ENCODE measurements at places on chromosomes 6 and 20. TPM values are rescaled to one million over a fixed set of nuclear protein-coding genes. Genes with fewer than 3 reads are reported as not detected.

DNA sequence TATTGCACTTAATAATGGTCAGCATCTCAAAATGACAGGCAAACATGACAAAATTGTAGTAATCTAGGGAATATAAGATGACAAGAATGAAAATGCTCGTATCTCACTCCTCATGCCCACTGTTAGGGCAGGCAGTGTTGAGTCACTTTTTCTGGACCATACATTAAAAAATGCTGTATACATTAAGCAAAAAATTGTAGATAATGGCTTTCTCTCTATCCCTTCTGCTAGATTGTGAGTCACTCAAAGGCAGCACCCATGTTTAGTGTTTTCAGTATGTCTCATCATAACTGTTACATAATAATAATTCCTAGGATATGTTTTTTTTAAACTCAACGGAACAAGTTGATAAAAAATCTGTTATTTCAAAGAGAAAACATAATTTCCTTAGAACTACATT is 199.3 kb downstream of the TENT5A start:
- DNase-seq, result no peak

DNA sequence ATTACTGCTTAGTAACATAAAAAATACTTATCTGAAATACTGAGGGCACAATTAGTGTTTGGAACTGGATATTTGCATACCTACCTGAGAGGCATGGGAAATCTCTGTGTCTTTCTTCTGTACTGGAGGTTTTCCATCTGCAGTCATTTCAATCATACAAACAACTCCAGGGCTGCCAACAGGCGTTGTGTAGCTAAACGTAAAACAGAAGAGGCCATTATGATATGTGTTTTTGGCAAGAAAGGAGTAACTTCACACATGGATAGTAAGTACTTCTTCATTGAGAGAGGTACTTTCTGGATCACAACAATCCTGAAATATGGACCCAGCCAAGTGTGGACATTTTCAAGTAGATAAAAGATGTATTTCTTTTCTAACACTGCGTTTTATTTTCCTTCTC is 363.4 kb downstream of the PHF3 start:
- DNase-seq, result peak; percentile 7

- DNase-seq, result no peak
Measured at GRCh38 chr20:60808701-60809100, 443.4 kb upstream of the CDH4 start.

- peak; percentile 86 for DNase-seq
Measured at GRCh38 chr6:79808921-79809320, 138.4 kb downstream of the ELOVL4 start.

- peak; percentile 86 for DNase-seq
Measured at GRCh38 chr6:116010790-116011401, 49.8 kb downstream of the FRK start.

DNA sequence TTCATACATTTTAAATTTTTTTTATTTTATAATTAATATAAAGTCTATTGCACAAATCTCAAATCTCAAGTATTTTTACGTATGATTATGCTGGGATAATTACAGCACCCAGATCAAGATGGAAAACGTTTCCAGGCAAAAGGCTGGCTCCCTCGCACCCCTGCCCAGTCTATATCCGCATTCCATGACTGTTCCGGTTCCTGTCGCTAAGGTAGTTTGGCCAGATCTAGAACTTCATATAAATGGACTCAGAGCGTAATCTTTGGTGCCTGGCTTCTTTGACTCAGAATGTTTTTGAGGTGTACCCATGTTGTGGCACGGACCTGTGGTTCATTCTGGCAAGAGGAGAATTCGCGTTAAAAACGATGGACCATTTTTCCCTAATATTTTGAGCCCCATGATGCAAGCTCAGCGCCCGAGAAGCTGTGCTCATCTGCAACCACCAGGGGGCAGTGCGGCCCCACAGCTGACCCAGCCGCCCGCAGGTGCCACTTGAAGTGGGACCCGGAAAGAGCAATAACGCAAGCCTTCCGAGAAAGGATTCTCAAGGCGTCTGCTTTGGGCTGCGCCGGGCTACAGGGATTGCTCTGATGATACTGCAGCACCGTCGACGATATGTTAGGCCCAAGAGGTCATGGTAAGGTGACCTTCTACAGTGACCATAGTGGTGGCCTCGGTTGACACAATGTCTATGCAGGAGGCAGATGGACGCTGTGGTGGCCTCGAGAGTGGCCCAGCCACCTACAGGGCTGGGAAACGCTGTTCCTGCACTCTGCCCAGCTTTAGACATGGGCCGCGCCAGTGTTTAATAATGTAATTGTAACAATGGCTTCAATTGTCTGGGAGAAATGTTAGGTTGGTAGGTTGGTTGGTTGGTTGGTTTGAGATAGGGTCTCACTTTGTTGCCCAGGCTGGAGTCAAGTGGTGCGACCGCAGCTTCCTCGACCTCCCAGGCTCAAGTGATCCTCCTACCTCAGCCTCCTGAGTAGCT is 160.1 kb downstream of the ZMYND8 start:
- DNase-seq, result peak; percentile 56

DNA sequence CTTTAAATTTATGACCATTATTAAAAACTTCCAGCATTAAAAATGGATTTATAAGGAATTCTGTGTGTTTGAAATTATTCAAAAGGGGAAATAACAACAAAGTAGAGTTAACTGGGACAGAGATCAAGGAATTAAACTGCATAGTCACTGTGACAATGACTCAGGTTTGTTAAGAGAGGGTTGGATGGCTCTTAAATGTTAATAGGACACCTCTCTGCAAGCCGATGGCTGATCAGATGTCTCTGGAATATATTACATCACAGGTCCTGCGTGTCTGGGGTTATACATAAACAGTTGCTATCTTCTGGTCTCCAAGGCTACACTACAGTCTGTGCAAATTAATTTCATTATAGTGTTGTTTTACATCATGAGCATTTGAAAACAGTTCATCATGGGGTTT is 574.3 kb downstream of the COL12A1 start:
- no peak for DNase-seq

GRCh38 chr6:28433119-28433518 is 10.2 kb downstream of the ZSCAN23 start:
- no peak for DNase-seq

GRCh38 chr6:101614774-101615173 is 221.3 kb downstream of the GRIK2 start:
- no peak for DNase-seq

DNA sequence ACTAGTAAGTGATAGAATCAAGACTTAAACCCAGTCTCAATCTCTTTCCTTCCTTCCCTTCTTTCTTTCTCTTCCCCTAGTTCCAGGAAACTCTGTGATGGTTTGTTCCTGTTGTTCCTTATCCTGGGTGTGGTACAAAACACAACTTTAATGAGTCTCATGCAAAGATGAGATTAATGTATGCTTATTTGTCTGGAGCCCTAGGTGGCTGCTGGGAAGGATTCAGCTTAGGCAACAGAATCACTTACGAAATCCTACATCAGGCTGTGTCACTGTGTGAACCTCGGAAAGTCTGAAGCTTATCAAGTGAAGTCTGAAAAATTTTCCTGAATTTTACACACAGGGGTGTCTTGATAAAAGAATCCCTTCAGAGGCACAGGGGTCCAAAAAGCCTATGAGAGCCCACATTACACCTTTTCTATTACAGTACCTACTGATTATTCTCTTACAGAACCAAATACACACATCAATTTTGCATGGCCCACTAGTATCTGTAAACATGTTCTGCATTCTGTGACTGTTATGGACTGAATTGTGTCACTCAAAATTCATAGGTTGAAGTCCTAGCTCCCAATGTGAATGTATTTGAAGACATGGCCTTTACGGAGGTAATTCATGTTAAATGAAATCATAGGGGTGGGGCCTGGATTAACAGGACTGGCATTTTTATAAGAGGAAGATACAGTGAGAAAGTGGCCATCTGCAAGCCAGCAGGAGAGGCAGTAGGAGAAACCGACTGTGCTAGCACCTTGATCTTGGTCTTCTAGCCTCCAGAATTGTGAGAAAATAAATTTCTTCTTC is 144.7 kb downstream of the MYB start:
- no peak for DNase-seq

GRCh38 chr20:63648895-63649589 is 4.2 kb downstream of the STMN3 start:
- no peak for DNase-seq

DNA sequence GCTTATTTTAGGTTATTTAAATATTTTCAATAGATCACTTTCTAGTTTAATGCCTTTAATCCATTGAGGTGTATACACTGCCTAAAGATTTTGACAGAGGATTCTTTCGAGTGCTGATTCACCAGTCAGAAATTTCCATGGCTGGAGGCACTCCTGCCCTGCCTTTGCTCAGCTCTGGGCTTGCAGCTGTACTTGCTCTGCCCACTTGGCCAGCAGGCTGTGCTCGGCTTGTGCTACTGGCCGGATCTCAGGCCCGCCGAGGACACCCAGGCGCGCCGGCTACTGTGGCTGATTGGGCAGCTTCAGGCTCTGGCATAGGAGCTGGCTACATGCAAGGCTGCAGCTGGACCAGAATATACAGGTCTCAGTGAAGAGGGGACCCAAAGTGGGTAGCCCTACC is 675.1 kb upstream of the MMS22L start:
- no peak for DNase-seq

GRCh38 chr20:19375801-19376200 is 163.4 kb downstream of the SLC24A3 start:
- no peak for DNase-seq

DNA sequence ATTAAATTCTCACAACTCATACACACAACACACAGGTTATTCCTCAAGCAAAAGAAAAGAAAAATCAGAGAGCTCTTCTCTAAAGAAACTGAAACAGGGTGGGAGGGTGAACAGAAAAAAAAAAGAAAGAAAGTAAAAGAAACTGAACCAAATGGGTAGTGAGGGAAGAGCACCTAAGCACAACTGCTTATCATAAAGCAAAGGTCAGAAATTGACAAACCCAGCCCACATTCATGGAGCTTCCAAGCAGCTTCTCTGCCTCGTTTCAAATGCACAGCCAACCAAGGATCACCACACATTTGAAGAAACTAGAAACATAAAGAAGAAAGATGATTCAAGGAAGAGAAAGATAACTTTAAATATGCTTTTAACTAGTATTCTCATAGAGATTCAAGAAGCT is 90.5 kb downstream of the RNGTT start:
- no peak for DNase-seq

DNA sequence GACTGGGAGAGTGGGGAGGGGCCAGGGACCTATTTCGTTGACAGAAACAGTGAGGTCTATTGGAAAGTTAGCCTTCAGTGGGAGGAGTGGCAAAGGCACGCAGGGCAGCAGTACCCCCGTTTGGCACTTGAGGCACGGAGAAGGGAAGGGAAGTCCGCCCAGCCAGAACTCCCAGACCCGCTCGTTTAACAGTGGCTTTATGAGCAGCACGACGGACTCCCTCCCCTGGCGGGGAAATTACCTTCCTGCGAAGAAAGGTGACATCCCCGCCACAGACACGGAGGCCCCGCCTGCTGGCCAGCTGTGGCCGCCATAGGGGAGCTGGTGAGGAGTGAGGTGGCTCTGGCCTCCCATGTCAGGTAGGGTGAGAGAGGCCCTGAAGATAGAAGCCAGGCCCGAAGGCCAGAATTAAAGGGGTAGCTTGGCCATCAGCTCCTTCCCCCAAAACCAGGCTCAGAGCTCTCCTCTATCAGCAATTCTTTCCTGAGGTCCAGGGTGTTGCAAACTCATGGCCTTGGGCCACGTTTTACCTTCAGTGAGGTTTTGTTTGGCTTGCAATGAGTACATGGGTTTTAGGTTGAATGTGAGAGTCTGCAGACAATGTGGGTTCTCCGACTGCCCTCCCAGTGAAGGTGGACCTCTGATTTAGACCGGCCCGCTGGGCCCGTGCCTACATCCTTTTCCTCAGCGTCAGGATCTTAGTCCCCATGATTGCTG is 123.7 kb downstream of the MRPL14 start:
- DNase-seq, result no peak

DTD1 gene
- 11.9 TPM for polyA plus RNA-seq

SRSF12 gene
- polyA plus RNA-seq, result 5.4 TPM

TP53TG5 gene
- 0.73 TPM for polyA plus RNA-seq

SLC29A1 gene
- polyA plus RNA-seq, result 67.4 TPM

LY6G6D gene
- polyA plus RNA-seq, result not detected

GFOD1 gene
- 2.6 TPM for polyA plus RNA-seq
